ENCODE measurements at places on chromosomes 16 and 17. TPM values are rescaled to one million over a fixed set of nuclear protein-coding genes. Genes with fewer than 3 reads are reported as not detected.

Gene KRT27
- total RNA-seq = 428 TPM

Gene ETV4
- 3.0 TPM for total RNA-seq

Gene HP
- 12.7 TPM for total RNA-seq

Gene KRTAP4-4
- 2.2 TPM for total RNA-seq

Gene RAB11FIP4
- 6.7 TPM for total RNA-seq

Gene ZDHHC1
- 7.0 TPM for total RNA-seq

Gene SLFN14
- 1.6 TPM for total RNA-seq

Gene BEAN1
- 2.5 TPM for total RNA-seq

Gene TMEM114
- not detected for total RNA-seq

Gene SLC52A1
- total RNA-seq = 0.59 TPM

Gene RAB26
- total RNA-seq = 1.6 TPM

Gene PNMT
- total RNA-seq = not detected

Gene C17orf107
- total RNA-seq = 6.0 TPM

Gene KRTAP3-2
- total RNA-seq = 2.3 TPM

Gene RTN4RL1
- 3.0 TPM for total RNA-seq

Gene HBZ
- 8.4 TPM for total RNA-seq

Gene PLSCR3
- total RNA-seq = 16.0 TPM

Gene MSLN
- 1.4 TPM for total RNA-seq

Gene MYOCD
- total RNA-seq = 1.9 TPM

Gene ITGB4
- 31.4 TPM for total RNA-seq

Gene ACSM2A
- total RNA-seq = 0.10 TPM

Gene FBF1
- 11.5 TPM for total RNA-seq
